ENCODE measurements at places on chromosomes 2 and 18. TPM values are rescaled to one million over a fixed set of nuclear protein-coding genes. Genes with fewer than 3 reads are reported as not detected.

DNA sequence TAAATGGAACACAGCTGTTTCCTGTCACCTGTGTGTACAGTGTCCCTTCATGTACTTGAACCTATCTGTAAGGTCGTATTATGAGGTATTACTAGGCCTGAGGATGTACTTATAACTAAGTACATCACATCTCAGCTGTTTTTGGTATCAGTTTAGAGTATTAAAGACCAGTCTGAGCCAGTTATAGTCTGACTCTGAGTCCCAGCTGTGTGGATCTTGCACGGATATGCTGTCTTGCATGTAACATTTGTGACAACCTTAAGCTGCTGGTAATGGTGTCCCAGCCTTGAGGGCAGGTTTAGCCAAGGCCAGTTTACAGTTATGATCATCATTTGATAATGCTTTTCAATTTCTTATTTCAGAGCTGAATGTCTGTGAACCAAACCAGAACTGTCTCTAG is 496.3 kb downstream of the SLC4A3 start:
- DNase-seq = no peak

GRCh38 chr2:42964439-42965083 is 172.2 kb upstream of the HAAO start:
- DNase-seq = no peak

DNA sequence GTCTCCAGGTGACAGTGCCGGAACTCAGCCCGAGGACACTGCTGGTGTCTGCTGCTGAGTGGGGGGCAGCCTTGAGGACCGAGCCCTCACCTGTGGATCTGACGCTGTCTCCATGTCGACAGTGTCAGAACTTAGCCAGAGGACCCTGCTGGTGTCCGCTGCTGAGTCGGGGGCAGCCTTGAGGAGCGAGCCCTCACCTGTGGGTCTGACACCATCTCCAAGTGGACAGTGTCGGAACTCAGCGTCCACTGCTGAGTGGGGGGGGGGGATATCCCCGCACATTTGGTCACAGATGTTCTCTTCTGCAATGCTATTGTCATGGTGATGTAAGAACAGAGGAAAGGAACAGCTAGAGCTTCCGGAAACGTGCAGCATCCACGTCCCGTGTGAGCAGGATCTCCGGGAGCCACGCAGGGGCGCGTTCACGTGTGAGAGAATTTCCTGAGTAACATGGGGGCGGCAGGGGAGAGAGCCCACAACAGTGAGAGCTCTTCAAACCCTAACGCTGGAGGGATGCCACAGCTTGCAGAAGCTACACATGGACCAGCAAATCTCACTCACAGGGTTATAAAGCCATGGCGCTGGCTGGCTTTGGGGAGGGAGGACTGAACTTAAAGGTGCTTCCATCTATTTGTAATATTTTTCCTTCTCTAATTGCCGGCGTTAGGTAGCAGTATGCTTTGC is 250.7 kb upstream of the SALL3 start:
- no peak for DNase-seq

DNA sequence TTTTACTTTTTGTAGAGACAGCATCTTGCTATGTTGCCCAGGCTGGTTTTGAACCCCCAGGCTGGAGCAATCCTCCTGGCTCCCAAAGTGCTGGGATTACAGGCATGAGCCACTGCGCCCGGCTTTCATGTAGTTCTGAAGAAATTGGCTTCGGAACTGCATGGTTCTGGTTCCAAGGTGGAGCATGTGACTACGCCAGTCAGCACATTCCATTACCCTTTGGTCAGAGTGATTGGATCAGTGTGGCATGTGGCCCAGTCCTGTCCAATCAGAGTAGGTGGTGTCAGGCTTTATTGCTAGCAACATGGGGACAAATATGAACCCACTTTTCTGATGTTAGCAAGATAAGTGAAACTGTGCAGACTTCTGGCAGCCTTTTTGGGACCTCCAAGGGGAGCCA is 16.3 kb upstream of the ATOH8 start:
- DNase-seq = no peak

DNA sequence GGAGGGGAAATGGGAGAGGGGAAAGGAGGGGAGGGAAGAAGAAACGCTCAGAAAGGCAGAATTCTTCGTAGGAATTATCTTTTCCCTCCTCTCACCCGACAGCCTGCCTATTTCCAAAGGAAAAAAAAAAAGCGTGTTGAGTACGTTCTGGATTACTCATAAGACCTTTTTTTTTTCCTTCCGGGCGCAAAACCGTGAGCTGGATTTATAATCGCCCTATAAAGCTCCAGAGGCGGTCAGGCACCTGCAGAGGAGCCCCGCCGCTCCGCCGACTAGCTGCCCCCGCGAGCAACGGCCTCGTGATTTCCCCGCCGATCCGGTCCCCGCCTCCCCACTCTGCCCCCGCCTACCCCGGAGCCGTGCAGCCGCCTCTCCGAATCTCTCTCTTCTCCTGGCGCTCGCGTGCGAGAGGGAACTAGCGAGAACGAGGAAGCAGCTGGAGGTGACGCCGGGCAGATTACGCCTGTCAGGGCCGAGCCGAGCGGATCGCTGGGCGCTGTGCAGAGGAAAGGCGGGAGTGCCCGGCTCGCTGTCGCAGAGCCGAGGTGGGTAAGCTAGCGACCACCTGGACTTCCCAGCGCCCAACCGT is at the start of gene GAD1:
TSS of gene GAD1 (plus strand) at position 384 of the 589 bp plus-strand sequence. CDS start 1,705 bp downstream, outside the sequence.
- no peak for DNase-seq

- DNase-seq = no peak
These were observed 67.3 kb upstream of the SPOPL start for GRCh38 chr2:138433995-138434951.

DNA sequence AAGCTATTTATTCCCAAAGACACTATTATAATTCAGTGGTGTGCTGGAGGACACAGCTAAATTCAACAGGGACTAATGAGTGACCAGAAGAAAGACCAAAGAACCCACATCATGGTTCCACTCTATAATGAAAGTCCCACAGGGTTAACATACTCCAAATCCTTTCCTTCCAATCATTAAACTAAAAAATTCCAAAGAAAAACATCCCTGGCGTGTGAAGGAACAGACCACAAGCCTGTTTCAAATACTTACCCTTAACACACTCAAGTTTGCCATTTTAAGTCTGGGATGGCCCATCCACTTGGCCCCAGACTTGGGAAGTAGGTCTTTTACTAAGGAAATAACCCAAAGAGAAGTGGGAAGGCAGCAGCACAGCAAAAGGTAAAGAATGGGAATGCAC is 150.1 kb upstream of the CCDC150 start:
- DNase-seq = no peak

DNA sequence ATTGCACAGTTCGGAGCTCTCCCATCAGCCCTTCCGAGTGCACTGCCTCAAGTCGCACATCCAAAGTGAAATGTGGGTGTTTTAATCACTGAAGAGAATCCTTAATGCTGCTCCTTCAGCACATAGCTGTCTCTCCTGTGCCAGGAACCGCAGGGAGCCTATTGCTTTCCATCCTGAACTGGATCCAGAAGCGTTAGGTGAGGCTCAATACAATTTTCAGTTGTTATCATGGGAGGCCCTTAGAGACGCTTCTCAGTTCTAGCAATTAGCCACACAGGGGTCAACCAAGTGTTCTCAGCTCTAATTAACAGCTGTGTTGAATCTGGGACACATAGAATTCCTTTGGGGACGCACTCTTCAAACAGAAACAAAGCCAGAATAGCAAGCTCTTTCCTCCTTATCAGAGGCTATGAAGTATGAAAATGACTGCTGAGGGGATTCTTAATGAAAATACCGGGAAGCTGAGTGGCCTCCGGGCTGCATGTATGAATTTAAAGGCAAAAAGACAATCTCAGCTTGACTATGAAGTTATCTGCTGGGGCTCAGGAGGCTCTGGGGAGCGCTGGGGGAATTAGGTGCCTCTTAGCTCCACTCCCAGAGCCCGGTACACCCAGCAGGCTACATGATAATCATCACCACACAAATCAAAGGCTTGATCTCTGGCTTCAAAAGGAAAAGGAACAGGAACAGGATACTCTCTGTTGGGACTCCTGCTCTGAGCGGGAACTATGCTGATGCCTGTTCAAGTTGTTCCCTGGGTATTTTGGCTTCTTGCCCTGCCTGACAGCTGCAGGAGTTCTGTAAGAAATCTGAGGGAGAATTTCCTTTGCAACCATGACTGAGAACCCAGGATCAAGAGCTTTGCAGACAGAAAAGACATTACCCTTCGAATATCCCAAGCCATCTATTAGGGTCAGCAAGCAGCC is 55.4 kb upstream of the NCOA1 start:
- no peak for DNase-seq

DNA sequence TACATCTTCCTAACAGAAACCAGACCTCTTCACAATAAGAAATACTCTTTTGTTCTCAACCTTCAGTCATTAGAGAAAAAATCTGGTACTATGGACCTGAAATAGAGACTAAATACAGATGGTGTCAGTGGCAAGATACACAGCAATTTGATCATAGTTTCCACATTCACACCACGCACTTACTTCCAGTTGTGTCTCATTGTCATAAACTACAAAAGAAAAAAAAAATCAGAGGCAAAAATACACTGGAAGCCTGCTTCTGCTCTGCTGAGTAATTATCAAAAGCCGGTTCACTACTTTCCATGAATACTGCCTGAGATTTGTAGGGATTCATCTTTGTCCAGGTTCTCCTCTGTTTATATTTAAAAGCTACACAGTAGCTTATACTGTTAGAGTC is 182.6 kb downstream of the PID1 start:
- DNase-seq = no peak

- DNase-seq = no peak
These were observed 26.7 kb upstream of the ST8SIA3 start for GRCh38 chr18:57325491-57326166.

- DNase-seq = peak; percentile 15
These were observed 16.9 kb upstream of the VPS54 start for GRCh38 chr2:64036034-64036705.

- no peak for DNase-seq
These were observed 257.3 kb downstream of the NBAS start for GRCh38 chr2:15303874-15304273.

- DNase-seq = no peak
These were observed 23.1 kb upstream of the SLC66A3 start for GRCh38 chr2:11132036-11132671.

GRCh38 chr2:28175028-28175427 is 217.6 kb upstream of the FOSL2 start:
- no peak for DNase-seq

DNA sequence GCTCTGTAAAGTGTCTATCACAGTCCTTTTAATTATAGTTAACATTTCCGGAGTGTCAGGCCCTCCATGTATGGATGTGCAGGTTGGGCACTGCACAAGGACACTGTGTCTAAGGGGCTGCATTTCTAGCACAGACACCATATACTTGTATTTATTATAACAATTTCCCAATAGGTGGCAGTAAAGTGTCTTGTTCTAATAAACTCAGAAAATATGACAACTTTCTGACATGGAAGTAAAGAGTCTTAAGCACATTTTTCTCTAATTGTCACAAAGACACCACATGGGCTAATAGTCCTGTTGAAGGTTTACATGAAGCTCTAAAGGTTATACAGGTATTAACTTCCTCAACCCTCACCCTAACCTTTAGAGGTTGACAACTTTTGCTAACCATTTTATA is 156.6 kb downstream of the DYSF start:
- no peak for DNase-seq

DNA sequence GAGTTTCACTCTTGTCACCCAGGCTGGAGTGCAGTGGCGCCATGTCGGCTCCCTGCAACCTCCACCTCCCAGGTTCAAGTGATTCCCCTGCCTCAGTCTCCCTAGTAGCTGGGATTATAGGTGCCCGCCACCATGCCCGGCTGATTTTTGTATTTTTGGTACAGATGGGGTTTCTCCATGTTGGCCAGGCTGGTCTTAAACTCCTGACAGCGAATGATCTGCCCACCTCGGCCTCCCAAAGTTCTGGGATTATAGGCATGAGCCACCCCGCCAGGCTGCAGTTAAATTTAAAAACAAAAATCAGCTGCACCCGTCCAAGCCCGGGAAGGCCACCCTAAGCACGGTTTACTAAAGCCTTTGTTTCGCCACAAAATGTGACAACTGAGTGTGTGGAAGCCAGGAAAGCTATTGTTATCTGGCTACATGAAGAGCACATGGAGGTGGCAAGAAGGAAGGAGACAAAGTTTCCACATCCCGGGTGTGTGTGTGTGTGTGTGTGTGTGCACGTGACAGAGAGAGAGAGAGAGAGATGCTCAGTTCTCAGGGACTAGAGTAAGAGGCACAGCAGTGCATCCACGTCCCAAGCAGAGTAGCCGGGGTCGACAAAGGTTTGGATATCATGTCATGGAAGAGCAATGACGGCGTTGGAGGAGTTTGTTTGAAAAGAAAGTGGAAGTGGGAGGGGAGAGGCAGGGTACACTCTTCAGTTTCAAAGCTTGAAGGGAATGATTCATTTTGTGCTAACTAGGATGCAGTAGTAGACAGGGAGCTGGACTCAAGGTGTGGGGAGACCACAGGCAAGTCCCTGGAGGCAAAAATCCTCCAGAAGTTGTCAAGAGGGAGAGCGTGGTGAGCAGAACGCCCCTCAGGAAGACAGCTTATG is 20.1 kb downstream of the INPP5D start:
- DNase-seq = no peak

GRCh38 chr18:63107931-63108330 is 211.6 kb downstream of the BCL2 start:
- no peak for DNase-seq

GRCh38 chr2:209383212-209383611 is 40.6 kb upstream of the MAP2 start:
- no peak for DNase-seq

DNA sequence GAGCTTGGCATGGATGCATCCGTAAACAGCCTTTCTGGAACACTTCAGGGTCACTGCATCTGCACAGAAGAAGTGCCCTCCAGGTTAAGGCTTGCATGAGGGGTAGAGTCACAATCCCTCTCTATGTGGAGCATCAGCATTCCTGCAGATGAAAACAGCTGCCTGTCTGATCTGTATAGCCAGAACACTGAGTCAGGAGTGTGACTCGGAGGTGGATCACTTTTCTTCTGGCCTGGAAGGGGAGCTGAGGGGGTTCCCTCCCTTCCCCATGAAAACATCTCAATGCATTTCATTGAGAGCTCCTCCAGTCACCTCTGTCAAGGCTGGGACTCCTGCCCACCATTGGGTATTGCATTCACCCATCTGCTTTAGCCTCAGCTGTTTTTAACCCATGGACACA is 72.5 kb upstream of the SERPINE2 start:
- DNase-seq = no peak

GRCh38 chr18:74715865-74716712 is 118.4 kb downstream of the ZNF407 start:
- no peak for DNase-seq

- no peak for DNase-seq
These were observed 83.3 kb upstream of the ID2 start for GRCh38 chr2:8598295-8599165.

- DNase-seq = no peak
These were observed 248.9 kb downstream of the PAX3 start for GRCh38 chr2:222049946-222050345.

Gene SUCLG1
- total RNA-seq = 38.9 TPM

Gene HOXD13
- not detected for total RNA-seq

Gene CCDC74B
- total RNA-seq = 0.42 TPM

Gene UGT1A4
- not detected for total RNA-seq

Gene IL1B
- 4.4 TPM for total RNA-seq

Gene GAREM2
- total RNA-seq = 3.9 TPM

Gene NAB1
- 19.2 TPM for total RNA-seq

Gene NABP1
- 54.0 TPM for total RNA-seq

Gene KATNAL2
- 1.7 TPM for total RNA-seq

Gene SERPINB3
- total RNA-seq = not detected

Gene FSHR
- not detected for total RNA-seq

Gene UGT1A1
- total RNA-seq = not detected
